ENCODE measurements at places on chromosomes 1 and 21. TPM values are rescaled to one million over a fixed set of nuclear protein-coding genes. Genes with fewer than 3 reads are reported as not detected.

- no peak for DNase-seq
These were observed 214.9 kb downstream of the HLX start for GRCh38 chr1:221093903-221094791.

DNA sequence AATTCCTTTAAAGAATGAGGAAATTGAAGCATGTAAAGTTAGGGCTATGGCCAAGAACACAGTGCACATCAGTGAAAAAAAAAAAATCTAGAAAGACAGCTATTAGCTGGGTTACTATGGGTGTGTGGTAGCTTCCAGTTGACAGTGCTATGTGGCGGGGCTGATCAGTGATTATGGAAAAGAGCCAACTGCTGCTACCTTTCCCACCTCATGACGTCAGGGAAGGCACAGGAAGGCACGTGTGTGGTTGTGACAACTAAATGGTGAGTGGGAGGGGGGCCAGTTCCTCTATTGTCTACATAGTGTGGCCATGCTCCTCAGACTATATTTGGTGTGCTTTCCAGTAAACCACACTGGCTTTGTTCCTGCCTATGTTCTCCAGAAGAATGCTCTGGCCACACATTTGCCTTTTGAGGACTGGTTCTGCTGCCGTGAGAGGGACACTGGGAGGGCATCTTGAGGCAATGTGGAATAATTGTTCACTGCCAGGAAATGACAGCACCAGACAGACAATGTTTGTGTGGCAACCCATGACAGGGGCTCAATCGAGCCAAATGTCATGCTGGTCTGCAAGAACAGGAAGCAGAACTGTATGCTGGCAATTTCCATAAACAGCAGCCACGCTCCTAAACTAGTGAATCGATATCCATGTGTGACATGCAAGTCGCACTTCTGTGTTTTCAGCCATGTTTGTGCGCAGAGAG, 3.0 kb upstream of the SDE2 start:
- DNase-seq, result peak; percentile 57

- no peak for DNase-seq
These were observed 9.9 kb downstream of the CNIH3 start for GRCh38 chr1:224626042-224626441.

DNA sequence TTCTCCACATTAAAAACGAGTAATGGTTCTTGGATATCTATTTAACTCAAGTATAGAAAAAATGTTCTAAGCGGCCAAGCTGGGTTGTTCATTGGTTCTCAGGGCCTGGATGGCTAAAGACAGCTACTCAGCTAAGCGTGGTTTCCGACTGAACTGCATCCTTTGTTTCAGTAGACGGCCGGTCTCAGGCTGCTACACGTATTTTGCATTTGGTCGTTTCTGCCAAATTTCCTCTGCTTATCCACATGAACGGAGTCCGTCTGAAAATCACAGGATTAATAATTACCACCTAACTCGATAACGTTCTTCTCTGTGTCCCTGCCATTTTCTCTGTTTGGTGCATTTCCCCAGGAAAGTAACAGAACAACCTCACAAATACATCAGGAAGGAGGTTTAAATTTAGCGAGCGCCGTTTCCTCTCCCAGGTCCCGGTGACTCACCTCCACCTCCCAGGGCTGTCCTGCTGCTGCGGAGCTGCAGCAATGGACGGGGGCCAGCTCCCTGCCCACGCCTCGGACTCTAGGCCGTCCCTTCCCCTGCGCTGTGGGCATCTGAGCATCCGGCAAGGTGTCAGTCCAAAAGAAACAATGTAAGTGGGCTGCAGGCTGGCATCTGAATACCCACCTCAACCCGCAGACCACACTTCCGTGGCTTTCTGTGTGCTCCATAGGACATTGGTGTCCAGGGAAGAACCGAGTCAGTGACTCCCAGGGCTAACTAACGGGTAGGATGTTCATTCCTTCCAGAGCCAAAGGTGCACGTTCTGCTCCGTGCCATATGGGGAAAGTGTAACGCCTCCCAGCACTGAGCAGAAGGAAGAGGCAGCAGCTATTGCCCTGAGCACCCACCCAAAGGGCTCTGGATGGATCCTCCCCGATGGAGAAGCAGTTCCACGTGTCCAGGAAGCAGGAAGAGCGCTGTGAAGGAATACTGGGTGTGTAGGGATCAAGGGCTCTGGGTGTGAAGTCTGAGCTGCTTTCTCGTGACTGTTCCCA, 4.1 kb upstream of the GABRD start:
- DNase-seq, result no peak

- no peak for DNase-seq
These were observed 75.8 kb downstream of the CTH start for GRCh38 chr1:70486676-70487458.

The TCHH gene
- total RNA-seq, result 0.08 TPM

The PACC1 gene
- 1.2 TPM for total RNA-seq

The CLDN14 gene
- total RNA-seq, result 16.4 TPM

The MX2 gene
- total RNA-seq, result 0.75 TPM
